ENCODE measurements at places on chromosomes 2 and 18.

DNA sequence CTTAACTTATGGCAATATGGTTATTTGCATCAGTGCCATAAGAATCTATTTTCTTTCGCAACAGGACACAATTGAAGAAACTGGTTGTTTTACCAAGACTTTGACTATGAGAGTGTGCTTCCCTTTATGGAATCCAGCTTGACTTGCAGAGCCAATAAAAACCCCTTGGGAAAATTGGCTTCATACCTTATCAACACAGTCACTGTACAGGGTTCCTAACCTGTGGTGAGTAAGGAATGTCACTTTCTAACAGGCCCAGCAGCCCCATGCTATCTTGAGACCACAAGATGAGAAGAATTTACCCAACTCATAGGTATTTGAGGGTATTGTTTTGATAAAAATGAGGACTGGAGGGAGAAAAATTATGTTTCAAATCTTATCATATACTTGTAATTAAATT lies 418.5 kb upstream of the MAP2 start:
- DNase-seq = no peak

DNA sequence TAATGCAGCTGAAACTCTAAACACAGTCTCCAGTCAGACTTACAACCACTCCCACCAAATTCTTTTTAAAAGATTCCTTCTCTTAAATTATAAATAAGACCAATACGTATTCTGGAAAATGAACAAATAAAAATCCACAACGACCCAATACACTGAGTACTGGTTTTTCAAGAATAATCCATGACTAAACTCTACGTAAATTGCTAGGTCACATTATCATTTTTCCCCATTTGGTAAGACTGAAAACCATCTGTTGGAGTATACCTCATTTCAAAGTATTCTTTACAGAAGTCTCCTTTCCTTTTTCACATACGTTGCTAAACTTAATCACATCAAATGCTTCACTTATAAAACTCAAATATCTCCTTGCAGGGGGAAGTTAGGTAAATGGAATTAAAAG lies 6.0 kb downstream of the ZNF516 start:
- DNase-seq = no peak

- DNase-seq = no peak
Measured at GRCh38 chr2:86256982-86257381, 57.7 kb downstream of the MRPL35 start.

DNA sequence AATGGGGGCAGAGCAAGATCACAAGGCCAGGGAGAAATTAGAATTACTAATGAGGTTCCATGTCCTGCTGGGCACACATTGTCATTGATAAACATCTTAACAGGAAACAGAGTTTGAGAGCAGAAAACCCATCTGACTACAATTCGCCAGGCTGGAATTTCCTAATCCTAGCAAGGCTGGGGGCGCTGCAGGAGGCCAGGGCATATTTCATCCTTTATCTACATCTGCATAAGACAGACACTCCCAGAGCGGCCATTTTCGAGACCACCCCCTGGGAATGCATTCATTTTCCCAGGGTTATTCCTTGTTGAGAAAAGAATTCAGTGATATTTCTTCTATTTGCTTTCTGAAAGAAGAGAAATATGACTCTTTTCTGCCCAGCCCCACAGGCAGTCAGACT lies 152.7 kb downstream of the SUCLG1 start:
- no peak for DNase-seq

GRCh38 chr2:105129722-105130232 lies 91.9 kb downstream of the MRPS9 start:
- DNase-seq = no peak

- no peak for DNase-seq
Measured at GRCh38 chr2:48483506-48483905, 46.4 kb upstream of the STON1 start.

- no peak for DNase-seq
Measured at GRCh38 chr2:141591787-141592186, 539.0 kb downstream of the LRP1B start.

GRCh38 chr2:61763605-61764034 lies 90.2 kb downstream of the FAM161A start:
- DNase-seq = peak; percentile 46

GRCh38 chr2:42132191-42132965 lies 36.8 kb upstream of the EML4 start:
- peak; percentile 89 for DNase-seq

DNA sequence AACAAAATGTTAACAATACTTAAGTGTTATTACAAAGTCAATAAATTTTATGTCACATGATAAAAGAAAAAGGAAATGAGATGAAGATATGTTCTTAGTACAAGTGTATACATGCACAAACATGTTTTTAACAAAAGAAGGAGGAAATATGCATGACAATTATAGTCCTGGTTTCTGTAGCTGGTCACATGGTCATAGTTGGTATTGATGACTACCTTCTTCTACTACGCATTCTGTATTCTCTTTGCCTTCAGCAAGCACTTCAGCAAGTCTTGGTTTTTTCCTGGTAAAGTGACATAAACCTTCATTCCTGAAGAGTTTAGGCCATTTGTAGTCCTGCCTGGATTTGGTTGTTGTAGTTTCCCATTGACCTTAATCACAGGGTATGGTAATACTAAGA lies 121.3 kb upstream of the SYT4 start:
- DNase-seq = no peak

DNA sequence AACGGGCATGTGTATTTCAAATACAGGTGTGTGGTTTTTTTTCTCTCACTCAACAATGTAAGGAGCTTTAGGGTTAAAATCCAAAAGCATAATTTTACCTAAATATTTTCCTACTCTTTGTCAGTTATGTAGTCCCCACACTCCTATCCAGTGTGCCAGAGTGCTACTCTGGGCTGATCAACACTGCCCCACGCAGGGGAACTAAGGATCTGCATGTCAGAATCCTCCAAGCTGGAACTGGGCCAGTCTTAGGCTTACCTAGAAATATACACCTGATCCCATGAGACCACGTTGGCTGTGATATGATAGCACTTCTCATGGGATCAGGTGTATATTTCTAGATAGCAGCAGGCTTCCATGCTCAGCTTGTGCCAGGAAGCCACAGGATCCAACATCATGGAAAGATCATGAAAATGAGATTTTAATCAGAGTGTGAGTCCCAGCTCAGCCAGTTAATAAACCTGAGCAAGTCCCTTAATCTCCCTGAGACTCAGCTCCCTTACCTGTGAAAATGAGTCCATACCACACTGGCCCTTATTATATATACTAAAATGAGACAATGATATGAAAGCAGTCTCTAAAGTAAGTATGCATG lies 29.7 kb downstream of the CCDC141 start:
- no peak for DNase-seq

- no peak for DNase-seq
Measured at GRCh38 chr18:55404832-55405465, 183.0 kb downstream of the TCF4 start.

- DNase-seq = no peak
Measured at GRCh38 chr18:45715212-45715780, 8.7 kb upstream of the SLC14A1 start.

GRCh38 chr18:68843473-68844089 lies 45.7 kb downstream of the CCDC102B start:
- DNase-seq = no peak

DNA sequence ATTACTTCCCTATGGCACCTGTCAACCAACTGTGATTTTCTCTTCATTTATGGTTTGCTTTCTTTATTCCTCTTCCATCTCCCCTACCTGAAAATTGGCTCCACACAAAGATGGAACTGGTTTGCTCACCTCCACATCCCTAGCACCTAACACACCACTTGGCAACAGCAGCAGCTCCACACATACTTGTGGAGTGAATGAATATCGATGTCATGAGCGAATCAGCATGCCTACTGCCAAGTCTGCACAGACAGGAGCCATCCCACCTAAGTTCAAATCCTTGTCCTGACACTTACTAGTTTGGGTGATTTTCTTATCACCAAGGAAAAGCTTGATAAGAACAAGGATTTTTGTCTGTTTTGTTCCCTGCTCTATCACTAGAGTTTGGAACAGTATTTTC lies 191.4 kb upstream of the TMEM200C start:
- DNase-seq = no peak

DNA sequence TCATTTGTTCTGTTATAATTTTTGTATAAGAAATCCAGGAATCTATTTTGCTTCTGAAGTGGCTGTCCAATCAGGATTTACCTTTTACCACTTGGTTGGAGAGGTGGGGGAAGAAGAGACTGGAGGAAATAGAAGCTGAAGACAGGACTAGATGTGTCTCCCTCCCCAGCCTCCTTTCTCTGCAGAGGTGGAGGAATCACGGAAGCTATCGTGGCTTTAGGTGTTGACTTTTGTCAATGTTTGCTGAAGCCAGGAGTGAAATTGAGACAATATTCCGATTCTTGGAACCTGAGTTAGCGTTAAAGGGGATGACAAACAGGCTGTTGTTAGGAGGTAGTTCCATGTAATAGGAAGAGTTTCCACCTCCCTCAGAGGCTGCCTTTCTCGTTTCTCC lies 43.5 kb downstream of the PDCL3 start:
- DNase-seq = no peak

GRCh38 chr18:69626643-69627242 lies 226.1 kb downstream of the DOK6 start:
- no peak for DNase-seq

- DNase-seq = no peak
Measured at GRCh38 chr18:48915626-48916425, 34.9 kb downstream of the SMAD7 start.

- DNase-seq = no peak
Measured at GRCh38 chr2:74864728-74865722, 31.1 kb downstream of the HK2 start.

DNA sequence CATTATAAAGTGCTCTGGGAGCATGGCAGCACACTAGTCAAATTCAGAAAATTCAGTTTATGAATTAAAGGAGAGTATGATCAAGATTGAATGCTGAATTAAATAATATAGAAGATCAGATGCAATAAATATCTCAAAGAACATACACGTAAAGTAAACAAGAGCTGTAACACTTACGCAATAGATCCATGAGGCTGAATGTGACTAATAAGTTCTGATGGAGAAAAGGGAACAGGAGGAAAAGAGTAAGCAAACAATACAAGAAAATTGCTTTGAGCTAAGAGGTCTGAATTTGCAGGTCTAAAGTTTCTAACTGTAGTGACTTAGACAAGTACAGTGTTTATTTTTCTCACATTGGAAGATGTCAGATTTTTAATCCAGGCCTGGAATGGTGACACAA lies 646.7 kb upstream of the ZNF804A start:
- no peak for DNase-seq

GRCh38 chr18:48922801-48923730 lies 27.7 kb downstream of the SMAD7 start:
- DNase-seq = peak; percentile 85
